Activated CD4-positive, CD25-positive, alpha-beta regulatory T cell (primary cell): ENCODE measurements at places on chromosomes 6 and 20.

- DNase-seq, result no peak
Measured at GRCh38 chr6:41966214-41966920, 24.8 kb upstream of the CCND3 start.

DNA sequence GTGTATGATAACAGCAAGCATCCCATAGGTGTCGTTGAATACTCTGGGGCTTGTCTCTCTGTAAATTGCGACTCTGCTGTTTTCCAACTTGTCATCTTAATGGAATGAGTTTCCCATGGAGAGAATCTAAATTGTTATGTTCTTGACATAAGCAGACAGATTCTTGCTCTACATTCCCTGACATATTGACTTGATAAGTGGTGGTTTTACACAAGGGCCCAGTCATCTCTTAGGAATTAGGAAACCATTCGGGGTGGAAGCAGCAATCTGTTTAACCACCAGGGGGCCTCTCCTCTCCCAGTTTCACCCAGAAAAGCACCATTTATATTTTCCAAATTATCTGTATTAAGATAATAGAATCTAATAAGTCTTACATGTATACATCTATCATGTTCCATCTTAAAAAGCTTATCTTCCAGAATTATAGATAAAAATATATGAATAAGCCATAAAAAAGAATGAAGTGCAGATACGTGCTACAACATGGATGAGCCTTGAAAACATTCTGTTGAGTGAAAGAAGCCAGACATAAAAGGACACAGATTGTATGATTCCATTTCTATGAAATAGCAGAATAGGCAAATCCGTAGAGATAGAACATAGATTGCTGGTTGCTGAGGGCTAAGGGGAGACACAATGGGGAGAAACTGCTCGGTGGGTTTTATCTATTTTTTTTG is 23.1 kb upstream of the MROH8 start:
- no peak for DNase-seq

DNA sequence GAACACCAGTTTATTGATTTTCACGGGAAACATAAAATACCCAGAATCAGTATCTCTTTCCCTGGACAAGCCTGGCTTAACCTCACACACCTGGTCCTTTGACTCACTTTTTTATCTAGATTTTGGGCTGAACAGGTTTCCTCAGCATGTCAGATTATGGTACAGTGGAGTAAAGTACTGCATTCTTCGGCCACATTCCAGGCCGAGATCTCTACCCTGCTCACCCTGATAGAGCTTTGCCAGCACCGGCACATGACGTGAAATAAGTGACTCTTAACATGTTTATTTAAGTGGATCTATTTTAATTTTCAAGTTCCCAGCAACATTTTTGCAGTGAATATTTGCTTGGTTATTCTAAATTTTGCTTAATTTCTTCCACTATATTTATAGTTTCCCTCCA is 79.0 kb upstream of the POPDC3 start:
- no peak for DNase-seq

DNA sequence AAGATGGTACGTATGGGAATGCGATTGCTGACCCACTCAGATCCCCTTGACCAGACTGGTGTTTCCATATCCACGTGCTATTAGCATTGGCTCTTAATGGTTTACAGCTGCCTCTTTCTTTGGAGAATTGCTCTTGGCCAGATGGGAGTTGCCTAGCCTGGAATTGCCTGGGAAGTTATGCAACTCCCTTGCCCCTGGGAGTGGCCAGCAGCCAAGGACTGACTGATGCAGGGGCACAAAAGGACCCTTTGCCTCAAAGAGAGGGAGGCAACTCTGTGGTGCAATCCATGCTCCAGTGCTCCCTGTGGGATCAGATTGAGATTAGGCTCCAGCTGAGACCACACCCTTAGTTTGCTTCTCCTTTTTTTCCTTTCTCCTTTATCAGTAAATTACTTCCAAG is 203.5 kb upstream of the JAG1 start:
- no peak for DNase-seq

DNA sequence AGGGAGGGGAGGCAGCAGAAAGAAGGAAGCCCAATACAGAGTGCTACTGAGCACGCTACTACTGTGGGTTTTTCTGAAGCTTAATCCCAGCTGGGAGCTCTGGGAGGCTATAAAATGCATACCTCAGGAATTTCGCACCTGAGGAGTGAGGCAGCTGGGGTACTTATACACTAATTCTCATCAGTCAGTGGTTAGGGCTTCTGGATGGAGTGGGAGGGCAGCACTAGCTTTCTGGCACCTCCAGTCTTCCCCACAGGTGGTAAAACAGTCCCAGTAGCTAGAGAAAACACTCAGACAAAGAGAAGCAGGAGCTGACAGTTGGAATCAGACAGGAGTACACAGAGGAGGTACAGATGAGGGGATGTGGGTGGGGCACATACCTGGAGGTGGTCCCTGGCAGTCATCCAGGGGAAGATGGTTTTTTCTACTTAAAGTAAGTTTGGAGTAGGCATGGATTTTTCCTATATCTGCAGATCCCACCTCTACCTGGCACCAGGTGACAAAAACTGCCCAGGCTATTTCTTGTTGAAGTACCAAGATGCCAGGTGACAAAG is 37.8 kb downstream of the CPXM1 start:
- no peak for DNase-seq

DNA sequence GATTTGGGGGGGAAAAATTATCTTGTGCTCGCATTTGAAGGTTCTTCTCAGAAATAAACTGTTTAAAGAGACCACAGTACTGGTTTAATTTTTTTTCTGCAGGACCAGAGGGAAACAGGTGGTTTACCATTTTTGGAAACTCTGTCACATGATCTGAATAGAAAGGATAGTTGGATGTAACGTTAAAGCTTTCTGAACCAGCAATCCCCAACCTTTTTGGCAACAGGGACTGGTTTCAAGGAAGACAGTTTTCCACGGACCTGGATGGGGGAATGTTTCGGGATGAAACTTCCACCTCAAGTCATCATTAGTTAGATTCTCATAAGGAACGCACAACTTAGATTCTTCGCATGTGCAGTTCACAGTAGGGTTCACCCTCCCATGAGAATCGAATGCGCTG is 50.4 kb downstream of the MCM8 start:
- DNase-seq, result no peak

DNA sequence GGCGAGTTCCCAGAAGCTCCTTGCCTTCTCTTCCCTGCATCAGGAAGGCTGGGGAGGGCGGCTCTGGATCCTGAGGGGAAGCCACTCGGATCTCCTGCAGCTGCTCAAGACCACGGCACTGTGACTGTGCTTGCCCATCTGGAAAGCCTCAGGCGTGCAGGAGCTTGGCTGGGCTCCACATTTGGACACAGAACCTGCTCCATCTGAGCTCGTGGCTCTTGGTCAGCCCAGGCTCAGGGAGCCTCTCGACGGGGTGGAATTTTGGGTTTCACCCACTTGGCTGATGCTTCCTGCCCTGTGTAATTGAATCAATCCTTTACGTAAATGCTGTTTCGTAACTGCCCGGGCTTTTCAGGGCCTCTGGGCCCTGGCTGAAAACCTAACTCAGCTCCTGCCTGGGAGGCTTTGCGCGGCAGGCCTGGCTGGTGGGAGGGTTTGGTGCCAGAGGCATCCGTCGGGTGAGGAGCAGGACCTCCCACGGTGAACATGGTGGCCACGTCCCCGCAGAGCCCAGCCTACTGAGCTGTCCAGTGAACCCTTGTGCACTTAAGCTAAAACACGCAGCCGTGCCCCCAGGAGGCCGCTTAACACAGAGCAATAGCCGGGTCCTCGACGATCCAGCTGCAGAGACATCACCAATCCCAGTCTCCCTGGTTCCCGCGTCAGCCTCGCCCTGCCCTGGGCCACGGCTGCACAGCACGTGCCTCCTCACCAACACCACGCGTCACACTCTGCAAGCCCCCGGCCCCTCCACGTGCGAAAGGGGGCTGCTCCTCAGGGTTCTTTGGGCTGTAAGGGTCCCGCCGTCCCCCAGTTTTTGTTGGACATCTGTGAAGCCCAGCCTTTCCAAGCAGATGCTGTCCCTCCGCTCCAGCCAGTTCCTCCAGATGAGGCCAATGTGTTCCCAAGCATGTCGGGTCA is 241.0 kb downstream of the DLL1 start:
- no peak for DNase-seq

DNA sequence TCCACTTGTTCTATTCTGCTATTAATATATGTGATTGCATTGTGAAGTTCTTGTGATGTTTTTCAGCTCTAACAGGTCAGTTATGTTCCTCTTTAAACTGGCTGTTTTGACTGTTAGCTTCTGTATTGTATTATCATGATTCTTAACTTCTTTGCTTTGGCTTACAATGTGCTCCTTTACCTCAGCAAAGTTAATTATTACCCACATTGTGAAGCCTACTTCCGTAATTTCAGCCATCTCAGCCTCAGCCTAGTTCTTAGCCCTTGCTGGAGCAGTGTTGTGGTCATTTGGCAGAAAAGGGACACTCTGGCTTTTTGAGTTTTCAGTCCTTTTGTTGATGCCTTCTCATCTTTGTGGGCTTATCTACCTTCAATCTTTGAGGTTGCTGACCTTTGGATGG is 440.2 kb downstream of the TBC1D32 start:
- DNase-seq, result no peak

DNA sequence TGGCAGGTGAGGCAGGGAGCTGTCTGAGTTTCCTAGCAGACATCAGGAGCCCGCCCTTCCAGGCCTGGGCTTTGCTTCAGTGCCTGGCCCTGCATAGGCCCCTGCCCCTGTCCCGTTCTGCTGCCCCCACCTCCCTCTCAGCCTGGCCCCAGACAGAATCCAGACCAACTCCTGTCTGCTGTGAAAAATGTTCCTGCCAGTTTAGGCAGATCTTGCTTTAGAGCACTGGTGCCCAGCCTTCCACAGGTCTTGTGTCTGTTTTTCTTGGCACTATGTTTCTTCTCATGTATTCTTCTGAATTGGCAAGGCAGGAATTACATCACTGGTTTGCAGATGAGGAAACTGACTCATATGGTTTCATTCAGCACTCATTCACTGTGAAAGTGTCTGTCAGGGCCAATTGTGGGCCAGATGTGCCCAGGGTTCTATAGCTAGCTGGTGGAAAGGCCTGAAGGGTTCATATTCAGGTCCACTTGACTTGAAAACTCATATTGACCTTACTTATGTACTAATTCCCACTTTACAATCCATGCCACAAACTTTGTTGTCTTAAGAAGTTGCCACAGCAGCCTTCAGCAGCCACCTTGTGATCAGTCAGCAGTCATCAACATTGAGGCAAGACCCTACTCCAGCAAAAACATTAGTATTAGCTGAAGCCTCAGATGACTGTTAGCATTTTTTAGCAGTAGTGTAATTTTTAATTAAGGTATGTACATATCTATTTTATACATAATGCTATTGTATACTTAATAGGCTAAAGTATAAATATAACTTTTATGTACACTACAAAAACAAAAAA is 40.5 kb downstream of the HLA-F start:
- no peak for DNase-seq

DNA sequence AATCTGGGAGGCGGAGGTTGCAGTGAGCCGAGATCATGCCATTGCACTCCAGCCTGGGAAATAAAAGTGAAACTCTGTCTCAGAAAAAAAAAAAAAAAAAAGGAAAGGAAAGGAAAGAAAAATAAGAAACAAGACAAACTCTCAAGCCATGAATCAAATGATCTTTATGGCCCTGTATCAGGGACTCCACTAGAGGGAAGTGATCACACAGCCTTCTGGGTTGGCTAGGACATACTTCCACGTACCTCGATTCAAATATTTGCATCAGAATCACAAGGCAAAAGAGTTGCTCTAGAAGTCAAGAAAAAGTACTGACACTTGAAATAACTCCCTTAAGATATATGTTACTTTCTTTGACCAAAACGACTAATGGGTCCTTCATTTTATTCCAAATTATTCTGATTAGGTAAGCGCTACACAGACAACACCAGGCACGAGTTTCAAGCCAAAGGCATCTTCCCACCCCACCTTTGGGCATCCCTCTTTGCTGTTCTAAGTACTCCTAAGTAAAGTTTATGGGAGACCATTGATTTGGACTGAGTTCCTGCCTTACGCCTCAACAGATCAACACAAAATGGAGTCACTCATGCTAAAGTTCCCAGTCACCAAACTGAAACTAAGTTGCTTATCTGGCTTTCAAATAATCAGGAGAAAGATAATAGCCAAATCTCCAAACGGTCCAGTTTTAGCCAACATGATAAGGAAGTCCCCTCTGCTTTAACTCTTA is 77.5 kb upstream of the NT5E start:
- no peak for DNase-seq

DNA sequence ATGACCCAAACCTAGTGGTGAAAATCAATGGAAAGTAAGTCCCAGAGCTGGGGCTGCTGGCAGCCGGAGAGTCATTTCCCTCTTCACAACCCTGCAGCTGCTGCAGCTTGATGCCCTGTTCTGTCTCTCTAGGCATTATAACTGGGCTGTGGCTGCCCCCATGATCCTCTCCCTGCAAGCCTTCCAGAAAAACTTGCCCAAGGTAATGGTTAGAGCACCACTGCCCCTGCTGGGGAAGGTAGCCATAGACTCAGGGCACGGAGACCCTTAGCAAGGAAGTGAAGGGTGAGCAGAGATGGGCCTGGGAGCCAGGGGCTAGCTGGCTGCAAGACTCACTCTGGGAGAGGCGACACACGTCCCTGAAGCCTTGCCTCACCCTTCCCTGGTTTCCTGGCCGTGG is 12.0 kb downstream of the LPIN3 start:
- no peak for DNase-seq

- no peak for DNase-seq
Measured at GRCh38 chr20:5630071-5630470, 120.1 kb upstream of the SHLD1 start.

- no peak for DNase-seq
Measured at GRCh38 chr20:8568075-8568474, 436.0 kb downstream of the PLCB1 start.

GRCh38 chr6:16757332-16757731 is 3.9 kb downstream of the ATXN1 start:
- DNase-seq, result no peak

DNA sequence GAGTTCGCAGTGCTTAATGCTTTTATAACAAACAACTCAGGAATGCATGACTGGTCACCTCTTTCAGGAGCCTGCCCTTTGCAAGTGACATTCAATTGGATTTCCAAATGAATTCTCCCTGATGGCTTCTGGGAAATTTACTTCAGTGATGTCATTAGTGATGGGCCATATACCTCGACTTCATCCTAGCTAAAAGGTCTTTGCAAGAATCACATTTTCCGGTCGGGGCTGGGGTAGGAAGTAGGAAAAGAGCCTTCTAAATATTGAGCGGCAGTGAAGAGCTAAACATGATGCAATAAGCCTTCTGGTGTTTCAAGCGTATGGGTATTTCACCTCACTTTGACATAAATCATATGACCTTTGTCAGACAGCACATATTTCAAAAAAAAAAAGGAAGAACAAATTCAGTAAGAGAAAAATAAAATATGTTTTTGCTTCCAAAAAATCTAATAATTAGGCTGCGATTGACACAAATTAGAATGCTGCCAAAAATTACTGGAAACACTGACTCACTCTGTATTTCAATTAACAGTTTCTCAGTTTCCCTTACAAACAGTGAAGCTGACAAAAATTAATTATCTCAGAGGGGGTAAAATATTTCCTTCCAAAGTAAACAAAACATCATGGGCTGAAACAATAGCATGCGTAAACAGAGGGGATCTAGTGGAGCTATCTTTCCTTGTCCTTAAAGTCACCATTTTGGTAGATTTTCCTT is 39.8 kb downstream of the ADTRP start:
- no peak for DNase-seq

GRCh38 chr6:53504512-53504911 is 40.4 kb downstream of the GCLC start:
- DNase-seq, result no peak

GRCh38 chr6:11683871-11684270 is 94.7 kb downstream of the ADTRP start:
- DNase-seq, result no peak

- DNase-seq, result no peak
Measured at GRCh38 chr6:144462058-144462457, 176.9 kb downstream of the UTRN start.
